ENCODE measurements at places on chromosomes 1 and 21. TPM values are rescaled to one million over a fixed set of nuclear protein-coding genes. Genes with fewer than 3 reads are reported as not detected.

- no peak for DNase-seq
Observed at GRCh38 chr1:51675177-51675780, 58.4 kb downstream of the OSBPL9 start.

DNA sequence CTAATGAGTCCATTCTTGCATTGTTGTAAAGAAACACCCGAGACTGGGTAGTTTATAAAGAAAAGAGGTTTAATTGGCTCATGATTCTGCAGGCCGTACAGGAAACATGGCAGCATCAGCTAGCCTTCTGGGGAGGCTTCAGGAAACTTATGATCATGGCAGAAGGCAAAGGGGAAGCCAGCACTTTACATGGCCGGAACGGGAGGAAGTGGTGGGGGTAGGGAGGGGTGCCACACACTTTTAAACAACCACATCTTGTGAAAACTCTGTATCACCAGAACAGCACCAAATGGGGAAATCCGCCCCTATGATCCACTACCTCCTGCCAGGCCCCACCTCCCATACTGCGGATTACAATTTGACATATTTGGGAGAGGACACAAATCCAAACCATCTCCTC is 43.9 kb downstream of the NOS1AP start:
- no peak for DNase-seq

- DNase-seq, result no peak
Observed at GRCh38 chr1:169624912-169625311, 5.0 kb downstream of the SELP start.

GRCh38 chr1:107405236-107405635 is 264.4 kb downstream of the NTNG1 start:
- no peak for DNase-seq

DNA sequence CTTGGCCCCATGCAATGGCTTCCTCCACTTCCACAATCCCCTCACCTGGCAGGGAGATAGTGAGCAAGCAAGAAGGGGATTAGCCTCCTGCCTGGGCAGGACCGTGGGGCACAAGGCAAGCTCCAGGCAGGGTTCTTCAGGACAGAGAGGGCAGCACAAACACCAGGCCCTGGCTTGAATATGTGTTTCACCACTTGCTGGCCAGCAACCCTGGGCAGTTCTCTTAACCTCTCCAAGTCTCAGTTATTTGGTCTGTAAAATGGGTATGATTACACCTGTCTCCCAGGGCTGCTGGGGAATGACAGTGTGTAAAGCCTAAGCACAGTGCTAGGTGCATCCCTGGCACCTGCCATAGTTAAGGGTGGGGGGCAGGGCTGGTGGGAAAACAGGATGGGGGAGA is 31.9 kb downstream of the H3-3A start:
- no peak for DNase-seq

Gene RAB3B
- 5.4 TPM for polyA plus RNA-seq

Data from renal cortex interstitium (tissue), 15 donors.